ENCODE measurements at places on chromosomes 16 and 17.

GRCh38 chr16:57803134-57803990 is 1.1 kb upstream of the KIFC3 start:
- no peak for DNase-seq

DNA sequence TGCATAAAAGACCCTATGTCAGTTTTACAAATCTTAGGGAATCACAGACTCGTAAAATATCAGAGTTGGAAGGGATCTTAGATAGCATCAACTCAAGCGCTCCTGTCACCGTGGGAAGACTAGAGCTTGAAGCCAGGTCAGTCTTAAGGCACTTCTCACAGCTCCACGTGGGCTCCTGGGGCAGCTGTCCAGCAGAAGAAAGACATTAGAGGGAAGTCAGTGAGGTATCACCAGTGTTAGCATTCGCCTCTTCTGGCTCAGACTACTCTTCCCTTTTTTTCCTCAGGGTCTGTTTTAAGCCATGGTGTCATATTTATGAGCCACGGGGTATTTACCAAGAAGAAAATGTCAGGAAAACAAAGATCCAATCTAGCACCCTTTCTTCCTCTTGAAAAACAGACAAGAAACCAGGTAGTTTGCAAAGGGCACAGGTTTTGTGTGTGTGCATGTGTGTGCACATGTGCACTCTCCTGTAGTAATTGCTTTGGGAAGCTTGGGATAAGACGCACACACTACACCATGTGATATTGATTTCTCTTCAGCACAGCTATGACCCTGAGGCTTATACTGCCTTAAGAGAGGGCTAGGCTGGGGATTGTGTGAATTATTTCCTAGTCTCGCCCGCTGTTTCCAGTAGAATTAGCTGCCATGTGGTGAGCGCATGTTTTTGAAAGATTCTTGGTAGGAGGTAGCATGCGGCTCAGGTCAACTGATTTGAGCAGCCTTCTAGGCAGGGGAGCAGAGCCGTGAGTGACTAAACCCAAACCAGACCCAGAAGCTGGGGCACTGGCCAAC is 61.0 kb upstream of the ELAC2 start:
- no peak for DNase-seq

GRCh38 chr17:83082909-83083367 is 3.5 kb downstream of the METRNL start:
- no peak for DNase-seq

DNA sequence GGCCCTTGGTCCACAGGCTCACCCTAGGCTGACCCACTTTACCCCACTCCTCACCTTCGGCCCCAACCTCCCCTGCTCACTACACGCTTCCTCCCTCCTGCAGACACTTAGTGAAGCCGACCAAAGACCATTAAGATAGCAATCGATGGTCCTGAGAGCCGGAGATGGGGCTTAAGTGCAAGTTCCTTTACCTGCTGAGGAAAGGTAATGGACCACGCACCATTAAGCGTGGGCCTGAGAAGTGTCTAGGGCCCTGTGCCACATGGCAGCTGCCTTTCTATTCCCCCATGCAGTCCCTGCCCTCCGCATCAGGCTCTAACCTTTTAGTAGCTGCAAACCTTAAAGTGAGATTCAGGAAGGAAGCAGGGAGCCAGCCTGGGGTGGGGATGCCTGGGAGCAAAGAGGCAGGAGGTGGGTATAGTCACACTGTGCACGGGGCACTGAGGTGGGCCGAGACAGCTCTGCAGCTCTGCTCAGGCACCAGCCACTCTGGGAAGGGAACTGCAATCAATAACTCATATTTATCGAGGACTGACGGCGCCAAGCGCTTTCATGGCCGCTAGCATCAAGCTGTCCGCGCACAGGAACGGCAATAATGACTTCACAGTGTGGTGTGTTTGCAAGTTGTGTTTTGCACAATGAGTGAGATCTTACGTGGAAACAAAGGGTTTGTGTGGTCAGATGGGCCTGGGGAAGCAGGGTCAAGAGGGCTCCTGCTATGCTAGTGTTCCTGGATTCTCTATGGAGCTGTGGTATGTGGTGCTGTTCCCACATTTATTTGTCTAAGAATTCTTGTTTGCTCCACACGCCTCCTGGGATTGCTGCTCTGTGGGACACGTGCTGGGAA is 84.9 kb upstream of the CDC42EP4 start:
- no peak for DNase-seq

- DNase-seq, result no peak
These were observed 118.5 kb downstream of the MAF start for GRCh38 chr16:79482011-79482410.

DNA sequence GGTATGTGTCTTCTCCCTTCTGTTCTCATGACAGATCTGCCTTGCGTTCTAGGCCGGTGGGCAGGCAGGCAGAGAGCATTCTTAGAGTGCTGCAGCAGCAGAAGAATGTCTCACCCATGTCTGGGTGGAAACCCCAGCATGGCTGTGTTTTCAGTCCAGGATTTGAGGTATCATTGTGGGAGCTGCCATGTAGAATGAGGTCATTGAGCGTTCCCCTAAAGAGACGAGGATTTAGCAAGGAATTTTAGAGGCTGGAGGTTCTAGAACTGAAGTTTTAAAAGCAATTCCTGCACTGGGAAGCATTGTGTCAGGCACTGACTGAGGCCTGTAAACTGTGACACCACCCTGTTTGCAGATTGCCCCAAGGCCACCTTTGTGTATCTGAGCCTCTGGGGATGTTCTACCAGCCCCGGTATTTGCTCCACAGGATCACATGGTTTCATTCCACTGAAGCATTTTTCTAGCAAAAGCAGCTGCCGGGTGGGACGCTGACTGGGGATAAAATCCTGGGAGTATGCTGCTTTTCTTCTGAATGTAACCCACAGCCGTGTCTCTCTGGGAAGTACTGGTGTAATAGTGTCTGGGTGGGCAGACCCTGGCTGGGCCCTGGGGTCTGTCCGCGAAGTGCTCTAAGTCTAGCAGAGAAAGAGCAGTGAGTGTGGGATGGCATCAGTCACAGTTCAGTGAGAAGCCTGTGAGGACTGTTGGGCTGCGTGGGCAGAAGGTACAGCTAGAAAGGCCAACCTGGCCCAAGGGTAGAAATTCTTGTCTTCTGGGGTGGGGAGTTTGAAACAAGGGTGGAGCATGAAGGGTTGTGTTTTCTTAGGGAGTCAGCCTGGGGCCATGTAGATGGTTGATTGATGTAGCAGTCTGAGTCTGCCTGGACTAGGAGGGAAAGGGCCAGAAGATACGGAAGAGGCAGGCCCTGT is 30.2 kb downstream of the PLCD3 start:
- DNase-seq, result no peak

- peak; percentile 77 for DNase-seq
These were observed 14.0 kb upstream of the STAC2 start for GRCh38 chr17:39239640-39240314.

DNA sequence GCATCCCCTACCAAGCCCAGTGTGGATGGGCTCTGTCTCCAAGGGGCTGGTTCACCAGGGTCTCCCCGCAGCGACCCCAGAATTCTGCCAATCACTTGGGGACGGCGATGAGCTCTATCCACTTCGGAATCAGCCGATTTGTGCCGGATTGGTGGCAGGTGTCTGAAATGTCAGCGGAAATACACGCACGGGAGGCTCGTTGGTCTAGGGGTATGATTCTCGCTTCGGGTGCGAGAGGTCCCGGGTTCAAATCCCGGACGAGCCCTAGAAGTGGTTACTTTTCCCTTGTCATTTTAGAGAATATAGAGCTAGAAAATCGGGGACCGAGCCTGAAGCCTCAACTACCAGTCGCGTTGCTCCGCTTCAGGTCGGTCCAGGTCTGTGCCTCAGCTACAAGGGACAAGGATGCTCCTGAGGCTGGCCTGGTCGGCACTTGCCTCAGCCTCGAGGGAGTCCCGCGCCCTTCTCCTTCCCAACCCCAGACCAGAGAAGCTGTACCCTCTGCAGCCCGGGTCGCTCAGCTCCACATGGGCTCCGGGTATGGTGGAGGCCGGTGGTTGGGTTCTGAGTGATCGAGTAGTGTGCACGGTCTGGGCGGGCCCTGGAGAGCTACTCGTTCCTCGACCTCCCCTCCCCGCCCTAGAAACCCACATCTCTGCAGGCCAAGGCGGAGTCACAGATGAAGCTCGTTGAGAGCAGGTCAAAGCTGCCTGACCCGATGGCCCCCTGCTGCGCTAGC is 16.0 kb upstream of the OR1F1 start:
- no peak for DNase-seq

DNA sequence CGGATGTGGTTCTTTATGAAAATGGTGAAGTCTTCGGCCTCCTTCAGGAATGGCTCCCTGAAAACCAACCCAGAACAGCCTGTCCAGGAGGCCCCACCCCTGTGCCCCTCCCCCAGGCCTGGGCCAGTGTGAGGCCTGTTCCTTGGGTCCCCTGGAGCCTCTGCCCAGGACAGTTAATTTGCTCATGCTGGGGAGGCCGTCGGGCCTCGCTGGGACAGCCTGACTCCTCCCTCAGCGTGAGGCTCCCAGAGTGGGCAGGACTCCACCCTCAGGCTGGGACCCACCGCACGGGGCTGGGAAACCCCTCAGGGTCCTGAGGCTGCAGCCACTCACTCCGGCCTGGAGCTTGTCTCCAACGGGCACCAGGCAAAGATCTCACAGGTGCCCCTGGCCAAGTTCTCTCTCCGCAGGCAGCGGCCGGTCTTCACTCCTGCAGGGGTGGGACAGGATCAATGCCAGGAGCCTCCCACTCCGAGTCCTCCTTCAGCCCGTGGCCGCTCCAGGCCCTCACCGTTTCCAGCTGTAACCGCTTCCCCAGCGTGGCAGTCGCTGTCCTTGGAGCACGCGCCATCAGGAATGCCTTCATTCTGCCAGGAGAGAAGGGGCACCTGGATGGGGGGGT is 5.8 kb downstream of the P2RX5 start:
- no peak for DNase-seq

- DNase-seq, result no peak
These were observed 248.7 kb downstream of the SNX29 start for GRCh38 chr16:12225255-12225654.

DNA sequence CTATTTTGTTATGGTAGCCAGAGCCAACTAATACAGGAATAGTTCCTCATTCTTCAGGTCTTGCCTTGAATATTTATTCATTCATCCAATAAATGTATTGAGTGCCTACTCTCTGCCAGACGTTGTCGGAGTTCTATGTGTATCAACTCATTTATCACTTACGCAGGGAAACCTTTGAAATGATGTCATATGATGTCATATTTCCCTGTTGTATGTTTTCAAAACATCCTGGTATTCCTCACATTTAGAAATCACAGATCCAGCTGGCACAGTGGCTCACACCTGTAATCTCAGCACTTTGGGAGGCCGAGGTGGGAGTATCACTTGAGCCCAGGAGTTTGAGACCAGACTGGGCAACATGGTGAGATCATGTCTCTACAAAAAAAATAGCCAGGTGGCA is 2.7 kb upstream of the NLE1 start:
- no peak for DNase-seq

DNA sequence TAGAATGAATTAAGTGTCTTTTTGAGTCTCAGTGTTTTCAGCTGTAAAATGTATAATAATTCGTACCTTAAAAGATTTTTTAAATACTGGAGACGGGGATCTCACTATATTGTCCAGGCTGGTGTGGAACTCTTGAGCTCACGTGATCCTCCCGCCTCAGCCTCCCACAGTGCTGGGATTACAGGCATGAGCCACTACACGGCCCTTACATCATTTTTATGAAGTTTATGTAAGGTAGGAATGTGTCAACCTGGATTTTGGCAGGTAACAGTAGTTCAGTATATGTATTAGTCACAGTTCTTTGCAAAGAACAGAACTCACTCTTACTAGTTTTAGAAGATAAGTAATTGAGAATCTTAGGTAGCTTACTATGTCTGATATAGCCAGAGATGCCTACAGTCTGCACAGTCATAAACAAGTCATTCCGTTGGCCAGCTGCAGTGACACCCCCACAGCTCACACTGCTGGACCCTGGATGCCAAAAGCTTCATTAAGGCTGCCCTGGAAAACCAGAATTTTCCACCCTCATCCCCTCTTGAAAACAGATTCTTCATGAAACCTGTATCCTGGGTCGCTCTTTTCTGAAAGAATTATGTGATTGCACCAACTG is 583 bp upstream of the COX6A2 start:
- no peak for DNase-seq

DNA sequence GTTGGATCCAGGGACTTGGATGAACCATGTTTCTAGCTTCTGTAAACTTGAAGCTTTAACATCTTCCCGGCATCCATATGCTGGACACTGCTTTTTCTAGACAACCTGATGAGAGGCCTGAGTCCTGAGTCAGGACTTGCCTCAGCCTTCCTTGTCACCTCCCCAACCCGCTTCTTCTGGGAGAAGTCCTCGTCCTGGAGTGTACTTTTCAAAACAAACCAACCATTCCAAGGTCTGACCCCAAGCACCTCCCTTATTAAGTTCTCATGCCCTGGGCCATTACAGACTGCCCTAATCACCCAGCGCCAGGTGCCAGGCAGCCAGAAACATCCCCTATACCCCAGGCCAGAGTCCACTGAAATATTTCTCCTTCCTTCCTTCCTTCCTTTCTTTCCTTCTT is 59.4 kb downstream of the CLEC19A start:
- no peak for DNase-seq

GRCh38 chr16:89037261-89038152 is 56.1 kb upstream of the ACSF3 start:
- no peak for DNase-seq

DNA sequence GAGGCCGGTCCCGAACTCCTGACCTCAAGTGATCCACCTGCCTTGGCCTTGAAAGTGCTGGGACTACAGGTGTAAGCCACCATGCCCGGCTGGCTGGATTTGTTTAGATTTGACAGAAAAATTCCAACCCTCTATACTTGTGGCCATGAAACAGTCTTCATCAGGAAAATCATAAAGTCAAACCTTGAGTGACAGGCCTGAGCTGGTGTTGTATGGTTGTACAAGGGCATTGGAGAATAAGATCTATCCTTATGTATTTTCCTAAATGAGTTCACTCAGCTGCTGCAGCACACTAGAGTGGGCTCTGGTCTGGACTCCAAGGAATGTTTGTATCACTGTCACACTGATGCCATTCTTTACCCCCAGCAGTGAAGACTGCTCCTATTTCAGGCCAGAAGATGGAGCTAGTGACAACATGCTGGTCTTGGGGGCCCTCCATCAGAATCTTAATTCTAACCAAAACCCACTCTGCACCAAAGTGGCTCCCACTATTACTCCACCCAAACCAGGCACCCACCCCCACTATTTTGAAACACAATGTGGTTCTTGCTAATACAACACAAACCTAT is 27.4 kb downstream of the SNX11 start:
- DNase-seq, result no peak

- no peak for DNase-seq
These were observed 29.8 kb upstream of the MYH2 start for GRCh38 chr17:10579270-10579669.

GRCh38 chr17:17364338-17364667 is 61.1 kb downstream of the NT5M start:
- no peak for DNase-seq

GRCh38 chr17:7955414-7956227 is 23.6 kb downstream of the CNTROB start:
- DNase-seq, result no peak

- peak; percentile 75 for DNase-seq
These were observed 42.1 kb downstream of the TBC1D16 start for GRCh38 chr17:79993390-79994227.

Data from activated T-cell treated with anti-CD3 and anti-CD28 coated beads, Interleukin-2, amount 50 U/mL, for 72 hours (primary cell).